ENCODE measurements at places on chromosomes 2 and 18.

DNA sequence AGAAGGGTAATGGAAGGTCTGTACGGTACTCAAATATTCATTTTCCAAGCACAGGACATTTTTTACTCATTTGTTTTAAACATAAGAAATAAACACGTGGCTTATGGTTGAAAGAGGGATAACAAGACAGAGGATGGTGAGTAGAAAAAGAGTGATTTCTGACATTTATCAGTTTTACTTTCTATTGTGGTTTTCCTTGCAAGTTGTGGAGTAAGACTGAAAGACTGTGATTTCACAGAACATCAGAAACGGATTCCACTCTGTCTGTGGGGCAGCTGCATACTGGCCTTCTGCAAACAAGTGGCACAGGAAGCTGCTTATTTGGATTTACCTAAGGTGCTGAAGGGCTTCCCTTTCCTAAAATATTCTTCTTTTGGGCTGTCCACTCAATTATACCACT lies 122.2 kb upstream of the ITGB6 start:
- DNase-seq = no peak

DNA sequence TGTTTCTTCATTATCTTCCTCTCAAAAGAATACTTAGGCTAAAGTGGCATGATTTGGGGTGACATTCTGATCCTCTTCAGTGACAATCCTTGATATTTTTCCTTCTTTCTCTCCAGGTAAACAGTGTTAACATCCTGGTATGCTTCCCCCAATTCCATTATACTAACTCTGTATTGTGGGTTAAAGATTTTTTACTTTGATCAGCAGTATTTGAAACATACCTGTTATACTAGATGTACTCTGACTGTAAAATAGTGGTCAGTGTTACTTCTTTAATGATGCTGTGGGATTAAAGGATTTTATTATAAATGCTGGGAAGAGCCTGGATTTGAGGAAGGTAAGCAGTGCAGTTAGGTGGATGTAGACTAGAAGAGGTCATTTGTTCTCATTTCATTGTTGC lies 48.8 kb downstream of the MSH2 start:
- DNase-seq = no peak

GRCh38 chr2:215368493-215368809 lies 56.6 kb downstream of the ATIC start:
- DNase-seq = no peak

DNA sequence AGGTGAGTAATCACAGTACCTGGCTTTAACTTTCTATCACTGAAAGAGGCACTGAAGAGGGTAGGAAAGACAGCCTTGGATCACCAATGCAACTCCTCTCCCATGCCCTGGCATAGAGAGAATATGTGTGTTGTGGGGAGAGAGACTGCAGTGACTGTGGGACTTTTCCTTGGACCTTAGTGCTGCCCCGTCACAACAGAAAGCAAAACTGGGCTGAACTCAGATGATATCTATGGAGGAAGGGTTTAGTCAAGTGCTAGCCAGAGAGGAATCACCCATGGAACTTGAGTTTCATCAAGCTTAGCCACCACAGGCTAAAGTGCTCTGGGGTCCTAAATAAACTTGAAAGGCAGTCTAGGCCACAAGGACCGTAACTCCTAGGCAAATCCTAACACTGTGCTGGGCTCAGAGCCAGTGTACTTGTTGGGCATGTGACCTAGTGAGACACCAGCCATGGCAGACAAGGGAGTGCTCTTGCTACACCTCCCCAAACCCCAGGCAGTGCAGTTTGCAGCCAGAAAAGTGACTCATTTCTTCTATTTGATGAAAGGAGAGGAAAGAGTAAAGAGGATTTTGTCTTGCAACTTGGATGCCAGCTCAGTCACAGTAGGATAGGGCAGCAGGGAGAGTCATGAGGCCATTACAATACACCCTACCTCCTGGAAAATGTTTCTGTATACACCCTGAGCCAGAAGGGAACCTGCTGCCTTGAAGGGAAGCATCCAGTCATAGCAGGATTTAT lies 105.8 kb upstream of the SPOPL start:
- no peak for DNase-seq

GRCh38 chr2:159635006-159635789 lies 18.9 kb upstream of the BAZ2B start:
- no peak for DNase-seq

DNA sequence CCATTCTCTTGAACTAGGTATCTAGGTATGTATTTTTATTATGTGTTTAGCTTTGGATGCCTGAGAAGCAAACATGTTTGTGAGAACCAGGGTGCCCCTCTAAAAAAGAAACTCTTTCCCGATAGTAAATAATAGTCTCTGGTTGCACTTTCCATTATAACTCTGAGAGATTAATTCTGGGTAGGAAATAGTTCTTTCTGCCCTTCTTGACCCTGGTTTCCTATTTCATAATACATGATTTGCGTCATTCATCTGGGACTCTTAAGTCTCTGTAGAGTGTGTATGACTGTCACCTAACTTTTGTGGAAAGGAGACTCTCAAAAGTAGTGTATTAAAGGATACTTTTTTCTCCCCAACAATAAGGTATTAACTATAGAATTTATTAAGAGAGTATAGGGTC lies 31.5 kb downstream of the ACSL3 start:
- DNase-seq = no peak

DNA sequence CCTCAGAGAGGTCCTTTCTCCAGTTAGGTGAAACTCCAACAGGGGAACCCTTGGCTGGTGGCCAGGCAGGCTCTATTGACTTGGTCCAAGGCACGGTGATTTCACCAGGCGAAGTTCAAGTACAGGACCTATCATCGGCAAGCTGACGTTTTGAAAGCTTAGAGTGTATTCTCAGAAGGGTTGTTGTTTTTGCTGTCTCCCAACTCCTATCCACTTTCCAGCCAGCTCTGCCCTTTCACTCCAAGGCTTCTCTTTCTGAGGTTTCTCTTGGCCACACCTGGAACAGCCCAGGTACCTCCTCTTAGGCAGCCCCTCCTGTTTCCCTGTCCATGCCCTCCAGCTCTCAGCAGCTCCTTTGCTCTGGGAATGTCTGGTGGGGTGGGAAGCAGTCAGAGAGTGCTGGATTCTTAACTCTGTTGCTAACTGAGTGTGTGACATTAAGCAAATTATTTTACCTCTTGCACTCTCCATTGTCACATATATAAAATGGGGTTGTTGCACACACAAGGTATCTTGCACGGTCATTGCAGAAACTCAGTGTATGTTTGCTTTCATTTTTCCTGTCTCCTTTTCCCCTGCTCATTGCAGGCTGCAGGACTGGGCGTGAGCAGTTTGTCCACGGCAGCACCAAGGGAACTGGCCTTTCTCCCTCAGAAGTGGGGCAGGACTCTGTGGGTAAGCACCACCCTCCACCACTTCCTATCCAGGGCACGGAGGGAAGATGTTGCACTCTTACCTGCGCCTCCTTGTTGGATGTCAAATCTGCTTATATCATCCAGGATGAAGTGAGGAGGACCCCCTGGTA lies 30.2 kb downstream of the CAPN13 start:
- no peak for DNase-seq

GRCh38 chr18:58325494-58325893 lies 281.5 kb downstream of the NEDD4L start:
- no peak for DNase-seq

DNA sequence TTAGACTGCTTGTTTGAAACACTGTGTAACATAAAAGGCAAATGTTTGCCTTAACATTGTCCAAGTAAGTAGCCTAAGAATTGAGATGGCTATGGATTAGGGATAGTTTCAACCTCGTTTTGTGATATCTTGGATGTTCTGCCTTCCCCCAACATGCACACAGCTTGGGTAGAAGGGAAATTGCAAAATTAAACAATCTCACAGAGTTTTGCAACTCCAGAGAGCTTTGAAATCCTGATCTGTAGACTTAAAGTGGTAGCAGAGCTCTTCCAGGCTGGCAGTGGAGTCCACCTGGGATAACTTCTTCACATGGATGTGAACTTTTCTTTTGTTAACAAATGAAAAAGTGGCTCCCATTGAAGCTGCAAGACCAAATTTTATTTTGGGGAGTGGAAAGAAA lies 59.6 kb downstream of the CHRNA1 start:
- no peak for DNase-seq

DNA sequence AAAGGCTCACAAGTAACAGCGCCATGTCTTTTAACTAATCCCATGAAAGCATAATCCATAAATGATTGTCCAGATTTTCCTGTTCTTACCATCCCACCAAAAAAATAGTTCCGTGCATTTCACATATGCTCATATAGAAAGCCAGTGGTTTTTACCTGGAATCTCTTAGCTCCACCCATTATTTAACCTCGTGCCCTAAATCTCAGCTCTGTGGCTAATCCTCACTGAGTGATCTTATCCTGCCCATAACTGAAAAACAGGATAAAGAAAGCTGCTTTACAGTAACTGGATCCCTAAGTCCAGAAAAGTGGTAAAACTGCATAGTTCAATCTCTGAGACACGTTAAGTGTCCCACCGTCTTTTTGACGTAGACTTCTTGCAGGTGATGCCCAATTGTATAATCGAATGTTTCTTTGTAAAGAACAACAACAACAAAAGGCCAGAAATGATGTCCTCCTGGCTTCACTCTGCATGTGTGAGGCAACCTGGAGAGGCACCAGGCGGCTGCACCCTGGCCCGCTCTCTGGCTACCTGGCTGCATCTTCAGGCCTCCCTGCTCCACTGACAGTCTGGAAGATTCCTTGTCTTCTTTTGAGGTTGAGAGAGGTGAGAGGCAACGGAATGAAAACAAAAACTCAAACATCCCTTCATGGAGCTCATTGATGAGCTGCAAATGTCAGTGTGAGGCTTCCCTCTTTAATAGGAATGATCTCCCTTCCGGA lies 38.6 kb downstream of the FEZ2 start:
- DNase-seq = no peak

GRCh38 chr2:37836711-37837110 lies 88.4 kb upstream of the RMDN2 start:
- no peak for DNase-seq

GRCh38 chr2:3488855-3489763 lies 30.2 kb downstream of the ADI1 start:
- no peak for DNase-seq

Data from stimulated activated CD8-positive, alpha-beta memory T cell treated with anti-CD3 and anti-CD28 coated beads, Interleukin-2, amount 100 ng/mL, for 48 hours (primary cell).